Retinal pigment epithelial cell (primary cell): ENCODE measurements at places on chromosomes 6 and 20.
A peak's percentile ranks its signal among the peaks of the same experiment; 100 is the strongest.

DNA sequence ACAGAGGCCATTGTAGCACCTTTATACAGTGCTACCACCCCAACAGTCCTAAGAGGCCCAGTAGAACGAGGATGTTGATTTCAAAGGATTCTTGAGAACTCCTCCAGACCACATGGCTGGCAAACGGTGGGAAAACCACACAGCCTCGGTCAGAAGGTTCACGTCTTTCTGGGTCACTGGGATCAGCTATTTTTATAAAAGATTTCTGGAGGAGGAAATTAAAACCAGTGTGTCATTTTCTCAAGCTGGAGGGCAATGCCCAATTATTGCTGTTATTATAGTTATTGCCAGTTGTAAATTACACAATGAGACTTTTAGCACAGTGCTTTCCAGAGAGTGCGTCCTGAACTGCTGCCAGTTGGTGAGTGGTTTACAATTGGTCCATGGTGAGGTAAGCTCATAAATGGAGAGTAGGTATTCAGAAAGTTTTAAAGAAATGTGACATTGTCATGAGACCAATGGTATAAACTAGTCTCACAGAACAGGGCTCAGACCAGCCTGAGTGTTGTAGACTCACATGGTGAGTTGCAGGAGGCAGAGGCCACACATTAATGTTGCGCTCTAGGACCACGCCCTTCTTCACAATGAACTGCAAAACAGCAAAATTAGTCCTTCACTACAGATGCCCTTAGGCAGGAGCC lies 8.4 kb upstream of the PPP1R14C start:
- no peak for DNase-seq

- no peak for DNase-seq
These were observed 6.3 kb upstream of the WFDC13 start for GRCh38 chr20:45695496-45695895.

DNA sequence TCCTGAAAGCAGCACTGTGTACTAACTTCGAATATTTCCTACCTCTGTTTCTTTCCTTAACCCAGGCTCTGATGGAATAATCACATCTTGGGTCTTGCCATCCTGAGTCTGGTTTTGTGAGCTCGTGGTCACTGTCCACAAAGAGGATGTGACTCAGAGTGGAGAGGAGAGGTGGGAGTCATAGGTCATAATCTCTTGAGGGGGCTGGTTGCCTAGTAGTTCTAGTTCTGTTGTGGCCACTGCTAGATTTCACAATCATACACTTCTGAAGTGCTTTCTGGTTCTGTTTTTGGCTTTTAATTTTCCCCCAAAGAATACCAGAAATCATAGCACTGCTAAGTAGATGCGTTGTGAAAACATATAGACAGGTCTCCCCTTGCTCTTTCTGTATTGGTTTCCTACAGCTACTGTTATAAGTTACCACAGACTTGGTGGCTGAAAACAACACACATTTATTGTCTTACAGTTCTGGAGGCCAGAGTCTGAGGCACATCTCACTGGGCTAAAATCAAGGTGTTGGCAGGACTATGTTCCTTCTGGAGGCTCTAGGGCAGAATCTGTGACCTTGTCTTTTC lies 102.8 kb downstream of the NRSN1 start:
- DNase-seq, result no peak

DNA sequence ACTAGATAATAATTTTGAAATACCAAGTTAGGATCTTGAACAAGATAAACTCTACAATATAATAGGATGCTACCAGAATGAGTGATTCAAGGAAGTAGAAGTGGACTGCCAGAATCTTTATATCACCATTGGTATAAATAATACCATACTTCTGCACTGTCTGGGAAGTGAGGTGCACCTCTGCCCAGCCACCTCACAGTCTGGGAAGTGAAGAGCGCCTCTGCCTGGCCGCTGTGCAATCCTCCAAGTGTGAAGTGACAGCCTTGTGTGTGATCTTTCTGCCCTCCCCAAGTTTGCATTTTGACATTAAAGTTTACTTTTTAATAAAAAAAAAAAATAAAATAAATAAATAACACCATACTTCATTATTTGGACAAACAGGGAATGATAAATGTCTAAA lies 18.8 kb downstream of the LATS1 start:
- no peak for DNase-seq

- no peak for DNase-seq
These were observed 2.8 kb upstream of the TOMM6 start for GRCh38 chr6:41784581-41785171.

- DNase-seq, result no peak
These were observed 40.6 kb downstream of the SLC35D3 start for GRCh38 chr6:136962661-136963060.

DNA sequence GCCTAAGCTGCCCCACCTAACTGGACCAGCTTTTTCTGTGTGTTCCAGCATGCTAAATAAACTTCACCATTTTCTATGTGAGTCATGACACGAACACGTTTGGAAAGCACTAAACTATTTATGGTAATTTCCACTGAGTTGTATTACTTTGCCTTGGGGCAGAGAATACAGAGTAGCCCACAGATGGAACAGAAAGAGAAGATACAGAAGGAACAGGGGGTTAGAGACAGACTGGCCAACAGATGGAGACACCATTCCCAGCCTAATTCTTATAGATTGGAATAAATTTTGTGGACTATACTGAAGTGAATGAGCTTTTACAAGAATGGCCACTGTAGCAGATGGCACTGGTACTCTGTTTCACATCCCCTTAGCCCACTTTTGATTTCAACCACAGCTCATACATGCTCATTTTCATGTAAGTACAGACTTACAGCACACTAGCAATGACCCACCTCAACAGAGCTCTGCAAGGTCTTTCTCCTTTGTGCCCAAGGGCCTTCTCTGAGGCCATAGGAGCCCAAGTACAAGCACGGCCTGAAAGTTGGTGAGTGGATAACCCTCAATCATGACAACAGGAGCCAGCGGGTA lies 13.1 kb upstream of the NT5DC1 start:
- DNase-seq, result no peak

- DNase-seq, result no peak
These were observed 258.1 kb downstream of the DLL1 start for GRCh38 chr6:170032706-170033309.

DNA sequence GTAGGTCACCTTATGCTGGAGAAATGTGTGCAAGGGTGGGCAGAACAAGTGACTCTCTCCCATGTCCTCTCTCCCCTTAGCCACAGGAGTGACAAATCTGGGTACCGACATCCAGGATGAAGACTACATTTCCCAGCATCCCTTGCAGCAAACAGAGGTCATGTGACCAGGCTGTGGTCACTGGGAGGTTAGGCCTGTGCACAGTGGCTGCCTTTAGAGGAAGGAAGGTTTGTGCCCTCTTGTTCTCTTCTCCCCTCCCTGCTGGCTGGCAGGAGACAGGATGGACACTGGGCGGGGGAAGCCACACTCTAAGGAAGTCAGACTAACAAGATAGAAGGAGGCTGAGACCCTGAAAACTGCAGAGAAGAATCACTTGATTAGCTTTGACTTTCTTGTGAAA lies 360.2 kb downstream of the PREX1 start:
- no peak for DNase-seq

DNA sequence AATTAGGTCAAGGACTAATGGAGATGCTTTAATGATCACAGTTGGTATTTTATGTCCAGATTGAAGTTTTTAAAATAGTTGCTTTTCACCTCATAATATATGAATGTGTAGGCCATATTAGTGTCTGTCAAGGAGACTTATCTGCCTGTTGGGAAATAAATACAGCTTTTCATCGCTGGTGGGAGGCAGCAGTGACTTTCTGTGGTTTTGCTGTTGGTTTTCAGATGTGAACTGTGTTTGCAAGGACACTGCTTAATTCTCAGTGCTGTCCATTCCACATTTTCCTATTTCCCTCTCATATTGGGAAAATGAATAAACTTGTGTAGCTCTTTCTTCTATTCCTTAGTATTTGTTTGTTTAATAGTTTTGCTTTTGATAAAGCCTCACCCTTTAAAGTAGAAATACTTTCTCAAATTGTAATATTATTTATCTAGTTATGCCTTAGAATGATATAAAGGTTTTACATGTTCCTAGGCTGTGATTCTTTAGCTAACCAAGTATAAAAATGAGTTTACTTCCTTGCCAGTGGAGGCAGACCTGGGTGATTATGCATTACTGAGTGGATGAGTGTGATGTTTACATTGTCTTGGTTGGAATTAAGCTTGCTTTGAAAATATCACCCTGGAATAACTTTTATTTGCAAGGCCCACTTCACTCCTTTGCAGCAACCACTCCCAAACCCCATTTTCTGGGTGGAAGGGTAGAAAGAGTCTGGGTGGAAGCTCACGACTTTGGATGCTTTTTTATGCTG lies 3.3 kb downstream of the PLCB4 start:
- DNase-seq, result no peak

GRCh38 chr20:33387177-33387576 lies 14.1 kb downstream of the CDK5RAP1 start:
- DNase-seq, result no peak

- no peak for DNase-seq
These were observed at the start of gene NRSN1 for GRCh38 chr6:24125980-24126379. Gene NRSN1, plus strand, starts transcription at chr6:24126215. Its CDS starts 8,113 bp downstream, at chr6:24134328.

DNA sequence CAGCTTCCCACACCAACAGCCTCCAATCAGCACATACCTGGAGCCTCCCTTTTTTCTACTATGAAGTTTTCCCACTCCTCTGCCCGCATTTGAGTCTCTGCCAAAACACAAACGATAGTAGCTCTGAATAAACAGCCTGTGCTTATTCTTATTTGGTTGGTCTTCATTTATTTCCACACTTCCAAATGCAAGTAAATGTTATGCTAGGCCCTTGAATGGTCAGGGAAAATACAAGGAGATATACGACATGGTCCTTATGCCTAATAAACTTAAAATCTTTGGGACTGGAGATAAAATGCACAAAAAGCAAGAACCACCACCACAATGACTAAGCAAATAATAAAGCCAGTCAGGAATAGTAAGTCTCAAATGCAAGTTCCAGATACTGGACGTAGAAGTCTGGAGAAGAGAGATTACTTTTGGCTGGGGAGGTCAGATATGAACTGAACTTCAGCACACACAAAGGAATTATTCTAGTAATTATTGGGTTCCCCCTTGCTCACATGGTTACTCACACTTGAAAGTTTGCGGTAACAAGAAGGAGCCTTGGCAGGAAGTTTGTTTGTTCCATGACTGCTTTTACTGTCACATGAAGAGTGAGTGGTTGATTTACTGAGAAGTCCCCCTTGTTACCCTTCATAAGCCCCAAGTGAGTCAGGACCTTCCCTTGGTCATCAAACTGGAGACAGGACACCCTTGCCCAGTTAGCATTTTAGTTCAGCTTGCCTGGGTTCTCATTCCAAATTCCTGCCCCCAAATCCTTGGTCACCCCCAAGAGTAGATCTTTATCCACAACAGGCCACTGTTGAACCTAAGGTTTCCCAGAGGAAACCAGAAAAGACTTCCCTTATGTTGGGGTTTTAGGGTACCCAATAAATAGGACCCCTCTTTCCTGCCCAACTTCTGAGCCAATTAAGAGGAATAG lies 511.2 kb upstream of the JARID2 start:
- DNase-seq, result peak; percentile 93

GRCh38 chr6:158206740-158207421 lies 38.7 kb downstream of the GTF2H5 start:
- DNase-seq, result no peak

GRCh38 chr20:9838378-9839295 lies at the start of gene PAK5:
Gene PAK5, minus strand, starts transcription at chr20:9839076. Its CDS starts 194,748 bp downstream, at chr20:9644328.
- peak; percentile 46 for DNase-seq

GRCh38 chr20:19601126-19601810 lies 156.8 kb upstream of the RIN2 start:
- DNase-seq, result no peak

- DNase-seq, result no peak
These were observed 52.0 kb upstream of the KLHL31 start for GRCh38 chr6:53717566-53717965.

DNA sequence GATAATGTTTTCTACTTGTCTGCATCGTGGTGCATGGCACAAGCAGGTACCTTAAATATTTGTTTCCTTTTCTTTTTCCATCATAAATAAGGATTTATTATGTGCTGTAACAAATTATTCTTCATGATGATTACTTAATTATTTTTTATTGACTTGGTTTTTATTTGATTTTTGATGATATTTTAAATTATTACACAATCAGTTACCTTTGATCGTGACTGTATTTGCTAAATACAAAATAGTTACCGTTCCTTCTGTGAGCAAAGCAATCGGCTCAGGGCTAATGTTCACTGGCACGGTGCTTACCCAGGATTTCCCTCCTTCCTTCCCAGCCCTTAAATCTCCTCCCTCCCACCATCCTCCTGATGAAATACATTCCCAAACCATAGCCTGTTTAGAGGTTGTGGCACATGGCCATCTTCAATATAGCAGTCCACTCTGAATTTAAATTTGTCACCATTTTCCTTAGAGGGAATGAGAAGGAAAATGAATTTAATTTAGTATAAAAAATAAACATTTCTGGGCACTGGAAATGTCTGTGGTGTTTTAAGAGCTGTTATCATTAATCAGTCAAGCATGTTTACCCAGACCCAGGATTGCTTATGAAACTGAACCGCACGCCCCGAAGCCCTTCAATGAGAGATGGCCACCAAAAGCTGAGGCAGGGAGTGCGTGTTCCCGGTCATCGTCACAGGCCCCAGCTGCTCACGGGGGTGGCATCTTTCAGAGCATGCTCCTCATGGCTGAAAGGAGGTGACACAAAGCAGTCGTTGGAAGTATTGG lies 23.0 kb upstream of the EXOC2 start:
- DNase-seq, result no peak

DNA sequence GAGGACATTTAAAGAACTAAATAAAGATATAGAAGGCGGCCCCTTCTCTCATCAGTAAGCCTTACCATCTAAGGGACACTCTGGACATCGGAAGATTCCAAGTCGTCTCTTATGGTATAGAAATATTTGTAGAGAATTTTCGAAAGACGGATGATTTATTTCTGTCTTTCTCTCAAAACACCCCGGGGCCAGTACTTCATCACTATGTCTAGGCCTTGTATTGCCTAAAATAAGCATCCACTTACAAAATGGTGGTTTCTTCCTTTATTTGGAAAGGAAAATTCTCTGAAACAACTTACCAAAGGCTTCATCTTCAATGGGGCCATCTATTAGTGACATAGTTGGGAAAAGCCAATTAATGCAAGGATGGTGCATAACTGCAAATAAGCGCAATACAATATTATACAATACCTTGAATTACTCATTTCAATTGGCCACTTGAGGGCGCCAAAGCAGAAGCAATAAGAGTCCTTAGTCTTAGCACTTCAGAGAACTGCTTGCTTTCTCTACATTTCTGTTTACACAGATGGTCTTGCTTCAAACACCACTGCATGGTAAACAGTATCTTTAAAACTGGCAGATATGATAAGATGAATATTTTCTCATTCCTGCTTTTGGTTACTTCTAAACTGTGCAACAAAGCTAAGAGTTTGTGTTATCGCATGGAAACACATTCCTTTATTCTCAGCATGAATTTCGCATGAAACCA lies 113.2 kb downstream of the VIP start:
- DNase-seq, result peak; percentile 28

DNA sequence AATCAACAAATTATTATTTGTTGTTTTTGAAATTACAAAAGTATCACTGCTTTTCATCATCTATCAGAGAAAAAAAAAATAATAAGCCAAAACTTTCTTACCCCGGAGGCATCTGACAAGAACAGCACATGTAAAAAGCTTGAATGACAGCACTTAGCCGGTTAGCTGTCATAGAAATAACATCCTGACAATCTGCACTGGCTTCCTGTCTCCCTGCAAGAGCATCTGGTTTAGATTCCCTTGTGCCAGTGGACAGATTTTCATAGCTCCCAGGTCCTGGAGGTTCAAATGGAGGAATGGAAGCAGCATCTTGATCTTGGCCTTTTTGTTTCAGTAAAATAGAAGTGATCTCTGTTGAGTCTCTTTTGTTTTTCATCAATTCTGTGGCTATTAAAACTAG lies 74.8 kb downstream of the HACE1 start:
- no peak for DNase-seq
